ENCODE measurements at places on chromosomes 16 and 17.

DNA sequence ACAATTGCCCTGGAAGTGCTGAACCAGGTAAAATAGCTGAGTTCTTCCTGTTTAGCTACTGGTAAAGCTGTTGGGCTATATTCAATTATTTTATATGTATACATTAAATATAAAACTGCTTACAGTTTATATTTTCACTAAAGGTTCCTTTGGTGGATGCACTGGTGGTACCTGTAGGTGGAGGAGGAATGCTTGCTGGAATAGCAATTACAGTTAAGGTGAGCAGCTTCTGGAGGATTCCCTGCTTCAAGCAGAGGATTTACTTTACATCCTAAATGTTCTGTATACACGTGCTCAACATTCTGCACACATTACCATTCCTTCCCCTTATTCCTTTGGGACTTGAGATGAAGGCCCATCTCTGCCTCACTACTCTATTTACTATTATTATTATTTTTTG lies 14.9 kb downstream of the TSR1 start:
- DNase-seq: no peak

DNA sequence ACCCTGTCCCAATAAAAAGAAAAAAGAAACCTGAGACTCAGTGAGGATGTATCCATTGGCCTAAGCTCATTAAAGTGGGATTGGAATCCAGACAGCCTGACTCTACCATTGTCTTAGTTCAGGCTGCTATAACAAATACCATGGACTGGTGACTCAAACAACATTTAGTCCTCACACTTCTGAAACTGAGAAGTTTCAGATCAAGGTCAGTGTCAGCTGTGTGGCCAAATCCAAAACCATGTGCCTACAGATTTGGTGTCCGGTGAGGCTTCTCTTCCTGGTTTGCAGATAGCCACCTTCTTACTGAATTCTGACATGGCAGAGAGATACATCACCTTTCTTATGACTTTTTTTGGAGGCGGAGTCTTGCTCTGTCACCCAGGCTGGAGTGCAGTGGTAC lies 53.3 kb upstream of the KDM8 start:
- no peak for DNase-seq

- no peak for DNase-seq
Observed at GRCh38 chr17:32958418-32958817, 30.5 kb downstream of the TMEM98 start.

- no peak for DNase-seq
Observed at GRCh38 chr17:56489980-56490379, 103.5 kb upstream of the NOG start.

DNA sequence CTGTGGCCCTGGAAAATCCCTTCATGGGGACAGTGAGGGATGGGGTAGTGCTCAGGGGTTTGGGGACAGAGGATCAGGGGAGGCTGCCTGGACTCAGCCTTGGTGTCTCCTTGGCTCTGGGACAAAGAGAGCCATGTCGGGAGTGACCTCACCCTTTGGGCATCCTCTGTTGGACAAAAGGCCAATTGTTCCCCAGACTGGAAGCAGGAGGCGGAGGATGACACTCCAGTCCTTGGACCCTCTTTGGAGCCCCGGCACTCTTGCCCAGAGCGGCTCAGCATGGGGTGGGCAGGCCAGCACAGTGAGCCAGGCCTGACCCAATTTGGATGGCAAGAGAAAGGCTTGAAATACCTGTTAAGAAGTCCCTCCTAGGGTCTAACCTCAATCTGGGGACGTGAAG lies 39.4 kb upstream of the PHB1 start:
- DNase-seq: no peak

- DNase-seq: no peak
Observed at GRCh38 chr17:82920150-82920549, 80.3 kb upstream of the ZNF750 start.

All from GM18507 (cell line).